ENCODE measurements at places on chromosomes 2 and 18. TPM values are rescaled to one million over a fixed set of nuclear protein-coding genes. Genes with fewer than 3 reads are reported as not detected.

DNA sequence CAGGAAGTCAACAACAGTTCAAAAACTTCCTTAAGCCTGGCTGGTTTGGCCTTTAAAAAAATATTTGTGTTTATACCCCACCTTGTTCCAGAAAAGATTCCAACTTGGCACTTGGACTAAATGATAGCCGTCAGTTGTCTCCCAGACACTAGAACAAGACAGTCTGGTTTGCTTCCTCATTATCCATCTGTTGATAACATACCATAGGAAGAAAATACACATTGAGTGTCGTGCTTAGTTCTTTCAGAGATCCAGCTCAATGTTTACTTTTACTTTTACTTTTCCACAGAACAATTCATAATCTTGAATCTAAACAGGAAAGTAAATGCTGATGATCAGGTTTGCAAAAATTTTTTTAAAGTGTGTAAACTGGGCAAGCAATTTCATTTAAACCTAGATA is 2.4 kb upstream of the VPS54 start:
- no peak for DNase-seq

DNA sequence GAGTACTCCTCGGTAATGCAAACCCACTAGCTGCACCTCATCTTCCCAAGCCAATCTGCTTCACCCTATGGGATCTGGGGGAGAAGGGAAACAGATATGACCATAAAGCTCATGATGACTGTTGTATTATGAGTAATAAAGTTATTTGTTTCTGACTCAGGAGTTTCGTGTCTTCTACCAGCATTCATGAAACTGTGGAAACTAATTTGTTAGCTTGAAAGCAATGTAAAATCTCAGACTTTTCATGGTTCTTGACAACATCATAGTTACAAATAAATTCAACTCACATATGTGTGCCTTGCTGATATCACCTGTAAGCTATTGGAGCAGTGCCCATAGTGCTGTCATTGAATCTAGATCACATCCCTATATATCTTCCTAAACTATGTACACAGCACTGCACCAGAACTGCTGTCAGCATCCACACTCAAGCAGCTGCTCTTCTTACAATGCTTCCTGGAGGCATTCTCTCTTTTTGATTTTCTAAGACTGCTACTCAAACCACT is 135.6 kb upstream of the KYNU start:
- DNase-seq, result no peak

- peak; percentile 64 for DNase-seq
Measured at GRCh38 chr2:237490009-237490711, 3.1 kb downstream of the MLPH start.

- DNase-seq, result no peak
Measured at GRCh38 chr2:62263076-62263715, 67.3 kb downstream of the B3GNT2 start.

GRCh38 chr2:37569986-37570679 is 101.3 kb downstream of the CDC42EP3 start:
- peak; percentile 92 for DNase-seq

GRCh38 chr2:133976659-133977058 is 277.2 kb upstream of the MGAT5 start:
- no peak for DNase-seq

GRCh38 chr2:85269959-85270358 is 57.8 kb downstream of the TGOLN2 start:
- DNase-seq, result no peak

GREB1 gene
- total RNA-seq, result 57.6 TPM

DNA sequence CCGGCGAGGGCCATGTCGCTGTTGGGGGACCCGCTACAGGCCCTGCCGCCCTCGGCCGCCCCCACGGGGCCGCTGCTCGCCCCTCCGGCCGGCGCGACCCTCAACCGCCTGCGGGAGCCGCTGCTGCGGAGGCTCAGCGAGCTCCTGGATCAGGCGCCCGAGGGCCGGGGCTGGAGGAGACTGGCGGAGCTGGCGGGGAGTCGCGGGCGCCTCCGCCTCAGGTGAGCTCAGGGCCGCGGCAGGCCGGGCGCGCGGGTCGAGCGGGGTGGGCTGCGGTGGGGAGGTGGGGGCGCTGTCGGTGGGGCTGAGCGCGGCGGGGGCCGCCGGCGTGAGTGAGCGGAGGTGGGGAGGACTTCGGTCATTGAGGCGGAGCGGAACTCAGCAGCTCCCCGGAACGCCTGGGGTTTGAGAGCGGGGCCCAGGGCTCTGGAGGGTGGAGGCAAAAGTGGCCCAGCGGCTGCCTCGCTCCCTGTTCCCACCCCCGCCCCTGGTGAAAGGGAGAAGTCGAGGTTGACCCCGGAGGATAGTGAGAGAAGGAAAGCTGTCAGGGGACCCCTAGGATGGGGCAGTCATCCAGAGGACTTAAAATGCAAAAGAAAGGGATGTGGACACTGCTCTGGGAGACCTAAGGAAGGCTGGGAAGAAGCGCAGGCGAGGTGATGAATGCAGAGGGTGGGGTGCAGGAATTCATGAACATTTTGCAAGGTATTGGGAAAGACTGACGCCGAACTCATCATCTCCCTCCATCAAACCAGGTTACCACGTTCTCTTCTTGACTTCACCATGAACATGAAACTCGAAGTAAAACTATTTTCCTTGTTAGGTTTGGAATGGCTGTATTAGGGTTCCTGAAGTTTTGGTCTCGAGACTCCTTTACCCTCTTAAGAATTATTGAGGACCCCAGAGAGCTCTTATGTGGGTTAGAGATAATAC is 633 bp downstream of the MALT1 start:
- peak; percentile 16 for DNase-seq

DNA sequence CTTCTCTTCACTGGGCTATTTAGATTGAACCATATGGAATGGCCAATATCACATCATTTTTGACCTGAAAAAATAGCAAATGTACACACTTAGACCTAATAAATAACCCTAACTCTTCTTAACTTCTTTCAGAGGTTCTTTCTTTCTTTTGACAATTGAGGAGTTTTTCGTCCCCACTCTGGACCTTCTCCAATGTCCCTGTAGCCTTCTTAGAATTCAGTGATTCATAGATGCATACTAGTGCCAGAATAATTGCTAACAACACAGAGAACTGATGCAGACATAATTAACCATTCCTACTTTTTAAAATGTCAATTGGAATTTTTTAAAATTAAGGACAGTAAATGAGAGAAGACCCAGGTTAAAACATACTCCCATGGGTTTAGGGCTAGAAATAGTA is 20.0 kb downstream of the DAPL1 start:
- no peak for DNase-seq

EIF4E2 gene
- 52.7 TPM for total RNA-seq

EIF2AK2 gene
- 22.5 TPM for total RNA-seq

DNA sequence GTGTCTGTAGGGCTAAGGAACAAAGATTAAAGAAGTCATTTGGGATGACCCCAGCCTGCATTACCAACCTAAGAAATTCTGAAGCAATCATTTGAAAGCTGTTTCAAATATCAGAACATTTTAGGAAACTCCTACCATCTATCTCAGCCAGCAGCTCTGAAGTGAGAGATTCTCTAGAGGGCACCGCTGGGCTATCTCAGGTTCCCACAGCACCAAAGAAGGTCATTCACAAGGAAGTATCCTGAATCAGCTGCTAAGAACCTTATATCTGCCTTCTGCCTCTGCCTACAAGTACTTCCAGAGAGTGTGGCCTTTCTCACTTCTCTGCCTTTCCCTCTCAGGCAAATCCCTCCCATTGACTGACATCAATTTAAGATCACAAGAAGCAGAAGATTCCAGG is 13.4 kb upstream of the EVA1A start:
- DNase-seq, result no peak

DNA sequence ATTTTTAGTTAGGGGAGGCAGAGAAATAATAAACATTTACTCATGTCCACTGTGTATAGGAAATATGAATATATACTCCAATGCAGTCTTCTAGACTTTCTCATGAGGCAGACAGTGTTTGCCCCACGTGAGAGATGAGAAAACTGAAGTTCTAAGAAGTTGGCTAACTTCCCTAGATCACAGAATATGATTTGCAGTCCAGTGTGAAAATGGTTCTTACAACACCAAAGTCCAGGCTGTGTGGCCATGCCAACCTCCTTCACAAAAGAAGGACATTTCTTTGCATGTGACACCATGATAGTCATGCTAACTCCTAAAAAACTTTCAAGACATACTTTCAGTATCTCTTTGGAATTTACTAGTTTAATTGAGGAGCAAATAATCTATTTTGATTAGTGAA is 143.7 kb downstream of the IRS1 start:
- DNase-seq, result no peak

GRCh38 chr2:25204190-25204838 is 35.9 kb upstream of the POMC start:
- DNase-seq, result no peak

UPP2 gene
- total RNA-seq, result not detected

DPP4 gene
- not detected for total RNA-seq

GRCh38 chr2:143482316-143482715 is 353.1 kb downstream of the ARHGAP15 start:
- no peak for DNase-seq

DNA sequence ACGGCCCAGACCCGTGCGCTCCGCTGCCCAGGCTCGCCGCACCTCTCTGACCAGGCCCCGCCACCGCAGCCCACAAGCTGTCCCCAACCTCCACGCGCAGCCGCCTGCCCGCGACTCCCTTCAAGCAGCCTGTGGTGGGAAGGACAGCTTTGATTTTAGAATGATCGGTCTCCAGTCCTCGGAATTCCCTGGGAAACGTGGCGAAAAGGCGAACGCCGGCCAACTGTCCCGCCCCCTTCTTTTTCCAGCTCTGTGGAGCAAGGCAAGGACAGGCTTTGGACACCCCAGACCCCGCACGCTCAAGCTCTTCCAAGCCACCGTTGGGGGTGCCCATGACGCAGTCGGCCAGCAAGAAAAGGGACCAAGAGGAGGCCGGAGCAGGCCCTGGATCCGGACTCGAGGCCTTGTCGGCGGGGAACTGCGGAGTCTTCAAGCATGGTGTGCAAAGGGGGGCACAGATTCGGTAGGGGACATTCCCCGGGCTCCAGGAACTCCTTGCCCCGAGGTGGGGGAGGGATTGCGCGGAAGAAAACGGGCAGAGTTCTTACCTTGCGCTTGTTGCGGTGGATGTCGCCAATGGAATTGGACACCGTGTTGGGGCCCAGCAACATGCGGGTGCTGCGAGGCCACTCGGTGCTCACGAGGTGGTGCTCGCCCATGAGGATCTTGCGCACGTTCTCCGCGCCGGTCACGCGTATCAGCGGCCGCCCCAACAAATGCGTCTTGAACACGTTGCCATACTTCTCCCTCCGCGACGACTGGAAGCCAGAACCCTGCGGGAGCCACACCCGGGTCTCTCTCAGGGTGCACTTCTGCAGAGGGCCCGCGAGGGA is 4.0 kb downstream of the CYP26B1 start:
- no peak for DNase-seq

- peak; percentile 85 for DNase-seq
Measured at GRCh38 chr2:164992818-164993217, 37.5 kb upstream of the SLC38A11 start.

MYL12A gene
- 528 TPM for total RNA-seq

DNA sequence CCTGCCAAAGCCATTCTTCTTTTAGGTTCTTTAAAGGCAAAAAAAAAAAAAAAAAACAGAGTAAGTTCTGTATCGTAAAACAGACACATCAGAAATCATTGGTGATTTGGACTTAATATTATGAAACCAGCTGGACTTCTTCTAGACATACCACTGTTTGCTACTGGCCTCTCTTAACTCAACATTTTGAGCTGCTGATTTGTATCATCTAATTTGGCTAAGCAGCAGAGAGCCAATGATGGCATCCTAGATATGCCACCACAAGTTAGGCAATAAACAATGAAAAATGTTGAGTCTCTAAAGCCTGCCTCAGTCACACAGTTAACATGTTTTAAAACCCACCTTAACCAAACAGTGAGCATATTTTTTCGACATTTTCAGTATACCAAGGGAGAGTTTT is 1034.3 kb upstream of the NXPH2 start:
- no peak for DNase-seq

GRCh38 chr2:64770781-64771334 is 117.1 kb upstream of the SERTAD2 start:
- no peak for DNase-seq

DNA sequence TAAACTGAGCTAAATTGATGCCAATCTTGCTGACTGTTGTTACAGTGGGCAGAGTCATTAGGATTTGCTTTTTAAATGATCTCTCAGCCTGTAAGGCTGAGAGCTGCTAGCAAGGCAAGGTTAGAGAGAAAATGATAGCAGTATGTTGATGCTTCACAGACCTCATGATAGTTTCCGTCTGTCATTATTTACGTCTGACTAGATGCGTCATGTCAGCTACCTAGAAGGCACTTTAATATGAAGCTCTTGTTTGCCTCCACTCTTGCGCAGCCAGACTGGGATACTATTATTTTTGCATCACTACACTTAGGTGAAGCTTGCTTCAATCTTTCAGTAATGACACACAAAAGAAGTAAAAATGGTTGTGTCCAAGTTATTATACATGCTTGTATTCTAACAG is 313.8 kb downstream of the LNPK start:
- DNase-seq, result no peak

DNA sequence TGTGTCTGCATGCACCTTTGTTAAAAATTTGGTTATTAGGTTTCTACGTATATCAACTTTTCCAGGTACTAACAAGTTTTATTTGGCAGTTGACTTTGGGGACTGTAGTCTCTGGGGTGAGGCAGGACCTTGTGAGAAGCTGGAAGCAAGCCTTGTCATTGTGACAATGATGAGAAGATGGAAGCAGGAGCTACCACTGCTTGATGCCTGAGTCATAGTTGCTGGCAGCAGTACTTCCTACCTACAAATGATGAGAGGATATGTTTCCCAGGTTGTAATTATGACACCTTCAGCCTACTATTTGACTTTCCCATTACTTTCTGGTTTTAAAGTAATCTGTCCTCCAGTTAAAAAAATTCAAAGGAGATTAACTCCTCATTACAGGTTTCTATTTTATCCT is 516.3 kb downstream of the NRXN1 start:
- DNase-seq, result no peak

DNA sequence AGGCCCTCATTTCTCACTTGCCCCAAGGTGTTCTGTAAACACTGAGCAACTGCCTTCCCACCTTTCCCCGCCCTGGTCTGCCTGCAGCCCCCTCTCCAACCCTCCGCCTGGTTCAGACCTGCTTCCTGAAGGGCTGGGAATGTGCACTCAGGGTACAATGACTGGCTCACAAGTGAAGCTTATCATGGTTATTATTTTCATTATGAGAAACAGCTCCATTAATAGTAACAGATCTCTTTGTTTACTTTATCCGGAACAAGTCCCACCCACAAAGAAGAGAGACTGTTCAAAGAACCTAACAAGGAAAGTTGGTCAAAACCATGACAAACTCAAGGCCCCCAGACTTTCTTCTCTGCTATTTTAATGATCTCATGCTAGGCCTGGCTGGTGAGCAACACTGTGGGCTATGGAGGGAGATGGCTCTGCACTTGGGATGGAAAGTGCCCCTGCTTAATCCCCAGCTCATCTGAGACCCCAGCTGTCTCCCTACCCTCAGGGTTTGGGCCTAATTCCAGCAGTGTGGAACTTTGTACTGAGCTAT is 36.7 kb downstream of the ARHGAP25 start:
- DNase-seq, result no peak

DNA sequence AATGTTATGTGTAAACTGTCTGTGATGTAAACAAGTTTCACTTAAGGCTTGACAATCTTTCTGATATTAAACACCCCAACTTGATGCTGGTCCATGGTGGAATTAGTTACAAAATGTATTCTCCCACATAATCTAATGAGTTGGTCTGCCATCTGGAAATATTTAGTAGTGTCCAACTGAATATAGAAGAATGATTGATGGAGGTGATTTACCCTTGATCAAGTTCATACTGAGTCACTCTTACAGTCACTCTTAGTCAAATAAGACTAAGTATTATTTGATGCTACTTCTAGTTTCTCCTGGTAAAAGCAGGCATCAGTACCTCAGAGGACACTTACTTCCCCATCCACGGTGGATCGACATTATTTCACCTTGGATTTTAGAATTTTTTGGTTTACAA is 198.1 kb downstream of the SATB2 start:
- DNase-seq, result no peak

Data from SK-MEL-5 (cell line).